Naive thymus-derived CD4-positive, alpha-beta T cell (primary cell): ENCODE measurements at places on chromosomes 12 and 14.
A peak's percentile ranks its signal among the peaks of the same experiment; 100 is the strongest.

DNA sequence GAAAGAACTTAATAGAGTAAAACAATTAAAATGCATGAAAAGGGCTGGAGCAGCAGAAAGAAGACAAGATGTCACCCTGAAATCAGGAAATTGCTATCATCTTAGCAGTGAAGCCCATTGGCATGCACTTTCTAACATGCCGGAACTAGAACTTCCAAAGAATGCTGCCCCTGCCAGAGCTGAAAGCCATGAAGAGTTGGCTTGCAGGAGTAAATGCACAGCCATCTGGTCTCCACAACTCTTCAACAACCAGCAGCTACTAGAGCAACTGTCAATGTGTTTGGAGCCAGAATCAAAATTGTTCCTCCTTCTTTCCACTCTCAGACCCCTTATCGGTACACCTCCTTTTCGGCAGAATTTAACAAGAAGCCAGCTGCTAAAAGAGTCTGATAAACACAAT lies 414.1 kb downstream of the KCNH5 start:
- no peaks in the 10 kb centered on the region for H3K27me3 ChIP-seq
- H3K36me3 ChIP-seq = no peaks in the 10 kb centered on the region
- DNase-seq = no peak
- H3K4me3 ChIP-seq = no peak overlapping the region
- no peak overlapping the region for H3K27ac ChIP-seq

DNA sequence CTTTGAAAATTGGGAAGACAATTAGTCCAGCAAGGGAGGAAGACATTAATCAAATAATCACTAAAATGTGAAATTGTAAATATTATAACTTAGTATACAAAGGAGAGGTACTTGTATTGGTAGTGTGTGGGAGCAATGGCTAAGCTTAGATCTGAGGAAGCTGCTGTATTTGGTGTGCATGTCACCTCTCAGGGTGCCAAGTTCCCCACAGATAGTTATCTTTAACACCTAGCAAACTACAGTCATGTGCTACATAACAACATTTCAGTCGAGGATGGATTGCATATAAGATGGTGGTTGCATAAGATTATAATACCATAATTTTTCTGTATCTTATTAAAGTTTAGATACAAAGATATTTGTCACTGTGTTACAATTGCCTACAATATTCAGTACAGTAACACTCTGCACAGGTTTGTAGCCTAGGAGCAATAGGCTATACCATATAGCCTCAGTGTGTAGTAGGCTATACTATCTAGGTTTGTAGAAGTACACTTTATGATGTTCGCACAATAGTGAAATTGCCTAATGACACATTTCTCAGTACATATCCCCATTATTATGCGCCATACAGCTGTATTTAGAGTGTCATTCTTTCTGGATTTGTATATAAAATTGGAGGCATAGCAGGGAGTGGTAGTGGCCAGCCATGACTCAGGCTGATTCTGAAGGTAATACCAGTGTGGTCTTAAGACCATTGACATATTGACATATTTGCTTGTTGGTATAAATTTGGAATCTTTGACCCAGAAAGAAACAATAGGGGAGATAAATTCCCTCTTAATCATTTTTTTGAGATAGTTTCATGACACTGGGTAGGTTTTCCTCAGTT lies 55.8 kb downstream of the RAD51B start:
- no peaks in the 10 kb centered on the region for H3K27me3 ChIP-seq

DNA sequence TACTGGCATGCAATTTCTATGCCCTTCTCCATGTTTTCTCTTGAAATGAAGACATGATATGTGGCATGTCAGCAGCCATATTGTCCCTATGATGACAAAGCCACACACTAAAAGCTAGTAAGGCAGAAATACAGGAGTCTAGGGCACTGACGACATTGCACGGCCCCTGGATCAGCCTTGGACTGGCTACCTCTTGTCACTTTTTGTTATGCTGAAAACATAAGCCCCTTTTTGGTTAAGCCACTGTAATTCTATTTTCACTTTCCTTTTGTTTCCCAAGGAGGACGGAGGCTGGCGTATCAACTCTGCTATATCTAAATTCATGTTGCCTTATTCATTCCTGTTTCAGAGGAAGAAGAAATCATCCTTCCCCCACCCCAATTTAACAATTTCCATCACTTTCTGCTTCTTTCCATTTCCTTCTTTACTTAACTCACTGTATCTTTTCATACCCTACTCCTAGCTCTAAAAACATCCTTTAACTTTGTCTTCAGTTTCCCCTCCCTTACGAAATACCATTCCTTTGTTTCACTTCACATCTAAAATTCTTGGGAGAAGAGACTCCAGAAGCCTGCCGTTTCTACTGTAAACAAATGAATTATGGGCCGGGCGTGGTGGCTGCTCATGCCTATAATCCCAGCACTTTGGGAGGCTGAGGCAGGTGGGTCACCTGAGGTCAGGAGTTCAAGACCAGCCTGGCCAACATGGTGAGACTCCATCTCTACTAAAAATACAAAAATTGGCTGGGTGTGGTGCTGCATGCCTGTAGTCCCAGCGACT lies 364.1 kb downstream of the PCNX1 start:
- no peak for DNase-seq
- H3K27me3 ChIP-seq = no peaks in the 10 kb centered on the region
- no peaks in the 10 kb centered on the region for H3K36me3 ChIP-seq
- H3K4me1 ChIP-seq = no peaks in the 10 kb centered on the region
- H3K27ac ChIP-seq = no peak overlapping the region

DNA sequence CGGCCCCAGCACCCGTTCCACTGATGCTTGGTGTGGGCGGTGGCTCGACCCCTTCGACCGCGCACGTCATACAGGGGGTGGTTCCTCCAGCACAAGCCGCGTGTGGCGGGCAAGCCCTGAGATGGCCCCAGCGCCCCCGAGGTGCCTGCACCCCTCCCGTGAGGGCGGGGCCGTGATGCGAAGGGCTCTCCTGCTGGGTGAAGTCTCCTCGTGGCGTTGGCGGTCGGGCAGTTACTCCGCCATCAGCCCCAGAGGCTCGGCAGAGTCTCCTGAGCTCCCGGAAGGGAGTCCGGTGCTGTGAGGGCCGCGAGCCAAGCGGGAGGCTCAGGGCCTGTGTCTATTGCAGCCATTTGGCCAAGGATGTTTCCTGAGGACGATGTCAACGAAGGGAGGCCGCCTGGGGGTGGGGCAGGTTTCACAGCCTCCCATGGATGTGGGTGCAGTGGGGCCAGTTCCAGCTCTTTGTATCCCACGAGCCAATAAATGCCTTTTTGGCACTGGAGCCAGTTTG lies 78.1 kb upstream of the GALNT9 start:
- DNase-seq = no peak
- no peak overlapping the region for H3K4me3 ChIP-seq
- no peaks in the 10 kb centered on the region for H3K27me3 ChIP-seq
- H3K27ac ChIP-seq = no peak overlapping the region
- no peaks in the 10 kb centered on the region for H3K4me1 ChIP-seq

GRCh38 chr12:104122298-104122697 lies 15.7 kb downstream of the NFYB start:
- no peaks in the 10 kb centered on the region for H3K4me1 ChIP-seq
- no peak overlapping the region for H3K4me3 ChIP-seq
- H3K27me3 ChIP-seq = no peaks in the 10 kb centered on the region
- no peak overlapping the region for H3K27ac ChIP-seq
- H3K36me3 ChIP-seq = peaks cover 22% of the 10 kb centered on the region

- H3K4me3 ChIP-seq = no peak overlapping the region
- no peak for DNase-seq
- no peaks in the 10 kb centered on the region for H3K4me1 ChIP-seq
- no peak overlapping the region for H3K27ac ChIP-seq
- H3K27me3 ChIP-seq = no peaks in the 10 kb centered on the region
Observed at GRCh38 chr12:52518574-52519386, 1.4 kb downstream of the KRT5 start.

DNA sequence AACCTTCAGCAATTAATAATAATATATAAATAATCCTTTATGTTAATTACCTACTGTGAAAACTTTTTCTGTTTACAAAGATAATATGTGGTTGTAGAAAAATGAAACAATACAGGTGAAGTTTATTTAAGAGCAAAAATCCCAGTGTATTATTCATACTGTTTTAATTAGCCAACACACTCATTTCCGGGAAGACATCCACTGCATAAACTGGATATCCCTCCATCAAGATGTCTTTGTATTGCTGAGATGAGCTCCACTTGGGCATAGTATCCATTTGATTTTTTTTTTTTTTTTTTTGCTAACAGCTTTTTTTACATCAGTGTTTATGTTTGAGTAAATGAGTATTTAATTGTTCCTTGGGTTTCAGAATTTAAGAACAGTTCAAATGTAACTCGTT lies 13.7 kb upstream of the DERA start:
- no peak for DNase-seq
- peaks cover 40% of the 10 kb centered on the region for H3K36me3 ChIP-seq
- no peaks in the 10 kb centered on the region for H3K4me1 ChIP-seq
- H3K4me3 ChIP-seq = no peak overlapping the region
- no peaks in the 10 kb centered on the region for H3K27me3 ChIP-seq
- H3K27ac ChIP-seq = no peak overlapping the region

DNA sequence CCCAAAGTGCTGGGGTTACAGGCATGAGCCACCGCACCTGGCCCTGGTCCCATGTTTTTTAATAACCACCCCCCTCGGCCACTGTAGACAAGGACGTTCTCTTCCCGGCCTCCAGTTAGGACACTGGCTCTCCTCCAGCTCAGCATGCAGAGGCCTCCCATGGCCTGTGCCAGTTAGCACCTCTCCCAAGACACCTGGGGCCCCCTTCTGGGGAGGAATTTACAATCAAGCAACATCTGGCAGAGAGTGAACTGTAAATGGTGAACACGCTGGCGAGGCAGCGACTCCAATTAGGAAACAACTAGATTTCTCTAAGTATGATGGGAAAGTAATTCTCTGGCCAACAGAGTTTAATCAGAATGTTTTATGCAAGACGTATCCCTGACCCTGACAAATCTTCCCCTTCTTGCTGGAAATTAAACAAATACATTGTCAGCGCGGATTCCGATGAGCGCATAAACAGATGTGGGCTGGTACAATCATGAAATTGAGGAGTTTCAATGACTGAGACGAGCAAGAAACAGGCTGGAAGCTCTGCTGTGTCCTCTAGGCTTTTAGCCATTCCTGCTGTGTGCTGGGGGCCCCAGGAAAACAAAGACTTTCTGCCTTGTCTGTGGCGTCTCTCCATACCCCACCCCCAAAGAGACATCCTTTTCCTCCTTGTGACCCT lies 61.7 kb upstream of the DLK1 start:
- no peaks in the 10 kb centered on the region for H3K36me3 ChIP-seq
- H3K27me3 ChIP-seq = no peaks in the 10 kb centered on the region
- no peak overlapping the region for H3K27ac ChIP-seq
- DNase-seq = no peak
- H3K4me3 ChIP-seq = no peak overlapping the region

- peaks cover 56% of the 10 kb centered on the region for H3K4me1 ChIP-seq
- peak overlapping the region; percentile 48 for H3K4me3 ChIP-seq
- peak; percentile 79 for DNase-seq
- H3K27me3 ChIP-seq = no peaks in the 10 kb centered on the region
Observed at GRCh38 chr12:47360771-47361388, 281.1 kb upstream of the AMIGO2 start.

DNA sequence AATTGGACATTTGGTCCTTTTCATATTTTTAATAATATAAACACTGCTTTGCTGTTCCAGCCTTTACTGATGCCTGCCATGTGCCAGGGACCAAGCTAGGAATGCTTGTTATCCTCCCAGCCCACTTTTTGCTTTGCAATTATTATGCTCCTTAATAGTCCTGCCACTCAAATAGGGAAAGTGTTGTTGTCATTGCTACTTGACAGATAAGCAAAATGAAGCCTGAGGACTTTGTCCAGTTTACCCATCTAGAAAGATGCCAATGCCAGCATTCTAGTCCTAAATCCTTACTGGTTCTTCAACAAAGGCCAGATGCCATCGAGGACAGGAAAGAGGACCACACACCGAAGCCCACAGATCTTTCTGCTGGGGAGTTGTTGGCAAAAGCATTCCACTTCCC lies 246.5 kb downstream of the EMP1 start:
- H3K4me3 ChIP-seq = no peak overlapping the region
- no peak for DNase-seq
- no peaks in the 10 kb centered on the region for H3K4me1 ChIP-seq

DNA sequence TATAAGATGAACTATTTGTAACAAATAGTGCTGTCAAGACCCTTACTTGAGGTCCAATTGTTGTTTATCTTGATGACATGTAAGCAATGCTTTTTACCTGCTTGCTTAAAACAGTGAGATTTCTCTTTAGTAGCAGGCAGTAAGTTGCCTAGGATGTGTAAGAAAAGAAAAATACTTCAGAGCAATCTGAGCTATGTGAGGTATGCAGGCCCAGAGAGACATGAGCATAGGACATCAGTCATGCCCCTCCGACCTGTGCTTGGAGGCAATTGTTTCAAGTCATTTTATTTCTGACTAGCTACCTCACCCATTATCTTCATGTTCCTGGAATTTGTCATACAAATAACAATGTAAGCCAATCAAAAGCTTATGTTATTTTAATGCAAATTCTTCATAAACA lies 930.6 kb upstream of the FBXO33 start:
- no peak overlapping the region for H3K4me3 ChIP-seq
- DNase-seq = no peak
- no peak overlapping the region for H3K27ac ChIP-seq
- no peaks in the 10 kb centered on the region for H3K27me3 ChIP-seq
- H3K36me3 ChIP-seq = no peaks in the 10 kb centered on the region

GRCh38 chr12:32249777-32250176 lies 143.1 kb downstream of the BICD1 start:
- H3K36me3 ChIP-seq = no peaks in the 10 kb centered on the region
- H3K4me3 ChIP-seq = no peak overlapping the region

- no peaks in the 10 kb centered on the region for H3K27me3 ChIP-seq
- no peak for DNase-seq
- no peaks in the 10 kb centered on the region for H3K4me1 ChIP-seq
- H3K4me3 ChIP-seq = no peak overlapping the region
- no peak overlapping the region for H3K27ac ChIP-seq
- H3K36me3 ChIP-seq = no peaks in the 10 kb centered on the region
Observed at GRCh38 chr14:24965934-24966578, 83.9 kb downstream of the STXBP6 start.

GRCh38 chr12:47028981-47029708 lies 50.3 kb upstream of the PCED1B start:
- no peak overlapping the region for H3K4me3 ChIP-seq
- no peaks in the 10 kb centered on the region for H3K36me3 ChIP-seq
- no peak for DNase-seq
- no peaks in the 10 kb centered on the region for H3K27me3 ChIP-seq

GRCh38 chr14:74456684-74457564 lies 30.9 kb upstream of the SYNDIG1L start:
- H3K27me3 ChIP-seq = no peaks in the 10 kb centered on the region
- H3K36me3 ChIP-seq = no peaks in the 10 kb centered on the region
- DNase-seq = no peak

GRCh38 chr12:466762-467161 lies 7.0 kb downstream of the B4GALNT3 start:
- no peak overlapping the region for H3K27ac ChIP-seq
- no peak overlapping the region for H3K4me3 ChIP-seq
- no peak for DNase-seq
- H3K4me1 ChIP-seq = no peaks in the 10 kb centered on the region
- no peaks in the 10 kb centered on the region for H3K36me3 ChIP-seq

DNA sequence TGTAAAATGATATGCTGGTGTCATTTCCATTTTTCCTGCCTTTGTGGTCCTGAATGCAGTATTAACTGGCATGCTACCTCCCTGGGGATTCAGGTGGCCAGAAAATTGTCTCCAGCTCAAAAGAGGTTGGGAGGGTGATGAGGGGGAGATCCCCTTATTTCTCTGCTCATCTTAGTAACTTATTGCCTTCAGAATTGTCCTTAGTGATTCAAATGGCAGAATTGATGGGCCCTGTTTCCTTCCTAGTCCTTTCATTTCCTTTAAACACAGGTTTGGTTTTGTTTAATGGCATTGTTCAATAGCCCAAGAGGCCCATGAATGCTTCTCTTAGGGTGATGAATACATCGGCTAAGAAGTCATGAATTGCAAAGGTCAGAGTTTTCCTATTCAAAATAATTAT lies 207.0 kb downstream of the SLC41A2 start:
- peaks cover 4% of the 10 kb centered on the region for H3K4me1 ChIP-seq
- DNase-seq = no peak
- no peak overlapping the region for H3K27ac ChIP-seq
- H3K27me3 ChIP-seq = no peaks in the 10 kb centered on the region
